ENCODE measurements at places on chromosomes 4 and X. TPM values are rescaled to one million over a fixed set of nuclear protein-coding genes. Genes with fewer than 3 reads are reported as not detected.

DNA sequence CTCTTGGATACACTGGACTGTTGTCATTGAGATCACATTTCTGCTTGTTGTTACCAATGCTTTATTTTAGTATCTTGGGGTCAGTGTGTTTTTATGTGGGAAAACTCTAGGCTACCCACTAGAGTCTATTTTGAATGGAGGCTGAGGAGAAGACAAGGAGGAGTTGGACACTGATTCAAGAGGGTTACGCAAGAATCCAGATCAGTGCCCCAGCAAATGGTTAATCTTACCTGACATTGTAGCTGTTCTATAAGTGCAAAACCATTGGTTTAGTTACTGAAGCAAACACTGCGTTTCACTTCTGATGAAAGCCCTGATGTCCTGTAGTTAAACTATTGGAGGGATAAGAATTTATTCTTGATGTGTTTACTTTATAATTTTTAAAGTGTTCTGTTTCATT lies 331.1 kb upstream of the NR3C2 start:
- no peak for DNase-seq
- no peaks in the 10 kb centered on the region for H3K27me3 ChIP-seq
- no peak overlapping the region for H3K4me3 ChIP-seq
- peaks cover 24% of the 10 kb centered on the region for H3K4me1 ChIP-seq
- no peaks in the 10 kb centered on the region for H3K36me3 ChIP-seq

Gene ARX
- not detected for total RNA-seq

DNA sequence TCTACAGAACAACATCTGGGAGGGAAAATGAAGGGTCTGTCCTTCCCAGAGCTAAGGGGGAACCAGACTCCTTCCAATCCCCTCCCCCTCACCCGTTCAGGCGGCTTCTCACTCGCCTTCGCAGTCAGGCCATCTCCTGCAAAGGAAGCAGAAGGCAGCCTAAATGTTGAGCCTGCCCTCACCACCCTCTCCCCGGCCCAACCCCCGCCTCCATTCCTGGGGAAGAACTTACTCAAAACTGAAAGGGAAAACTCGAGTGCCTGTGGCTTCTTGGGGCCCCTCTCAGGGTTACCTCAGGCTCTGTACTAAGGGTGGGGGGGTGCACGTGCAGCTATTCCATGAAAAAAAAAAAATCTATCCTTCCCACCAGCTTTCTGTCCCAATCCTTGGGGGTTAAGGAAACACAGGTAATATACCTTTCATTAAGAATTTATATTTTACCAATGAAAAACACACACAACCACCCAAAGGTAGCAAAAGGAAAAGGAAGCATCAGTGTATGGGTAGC lies 2.4 kb downstream of the ZMYM3 start:
- H3K4me3 ChIP-seq: no peak overlapping the region
- DNase-seq: peak; percentile 27
- H3K36me3 ChIP-seq: peaks cover 24% of the 10 kb centered on the region
- H3K4me1 ChIP-seq: peaks cover 9% of the 10 kb centered on the region
- H3K27ac ChIP-seq: no peak overlapping the region
- H3K27me3 ChIP-seq: no peaks in the 10 kb centered on the region

Gene KLHL4
- total RNA-seq: 3.3 TPM

GRCh38 chrX:136608295-136608933 lies 39.5 kb upstream of the CD40LG start:
- no peaks in the 10 kb centered on the region for H3K4me1 ChIP-seq
- H3K27ac ChIP-seq: no peak overlapping the region
- H3K27me3 ChIP-seq: no peaks in the 10 kb centered on the region

DNA sequence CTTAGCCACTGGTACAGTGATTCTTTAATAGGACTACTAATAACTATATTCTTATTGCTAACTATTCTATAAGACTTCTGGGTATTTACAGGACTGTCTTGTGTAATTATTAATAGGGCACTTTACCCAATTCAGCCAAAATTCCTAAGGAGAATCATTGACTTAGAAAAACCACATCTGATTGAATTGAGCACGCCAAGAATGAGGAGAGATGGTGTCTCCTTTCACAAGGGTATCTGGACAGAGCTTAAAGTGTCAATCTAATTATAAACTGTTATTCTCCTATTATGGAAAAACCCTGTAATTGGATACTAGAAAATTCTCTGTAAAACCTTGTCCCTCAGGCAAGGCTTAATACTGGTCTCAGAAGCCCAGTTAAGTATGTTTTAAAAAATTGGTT lies 111.1 kb upstream of the TLL1 start:
- no peak overlapping the region for H3K4me3 ChIP-seq
- H3K36me3 ChIP-seq: no peaks in the 10 kb centered on the region
- peaks cover 21% of the 10 kb centered on the region for H3K4me1 ChIP-seq

Measured in thyroid gland (tissue), 4 donors.